Activated CD8-positive, alpha-beta memory T cell treated with anti-CD3 and anti-CD28 coated beads for 1 hour (primary cell): ENCODE measurements at places on chromosomes 3 and 15.

DNA sequence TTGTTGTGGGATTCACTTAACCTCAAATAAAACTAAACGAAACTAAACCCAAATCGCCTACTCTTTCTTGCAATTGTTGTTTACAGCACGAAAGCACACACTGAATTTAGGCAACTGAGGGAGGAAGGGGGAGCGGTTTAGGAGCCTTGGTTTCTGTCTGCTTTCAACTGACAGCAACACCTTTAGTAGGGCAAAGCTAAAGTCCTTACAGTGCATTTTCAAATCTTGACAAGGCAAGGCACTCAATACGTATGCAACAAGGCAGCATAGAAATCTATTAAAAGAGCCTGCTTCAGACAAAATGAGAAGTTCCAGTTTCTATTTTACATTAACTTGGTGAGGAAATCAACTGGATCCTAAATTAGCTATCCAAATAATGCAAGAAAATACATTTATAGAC lies 174.6 kb downstream of the CHST2 start:
- no peak for DNase-seq

DNA sequence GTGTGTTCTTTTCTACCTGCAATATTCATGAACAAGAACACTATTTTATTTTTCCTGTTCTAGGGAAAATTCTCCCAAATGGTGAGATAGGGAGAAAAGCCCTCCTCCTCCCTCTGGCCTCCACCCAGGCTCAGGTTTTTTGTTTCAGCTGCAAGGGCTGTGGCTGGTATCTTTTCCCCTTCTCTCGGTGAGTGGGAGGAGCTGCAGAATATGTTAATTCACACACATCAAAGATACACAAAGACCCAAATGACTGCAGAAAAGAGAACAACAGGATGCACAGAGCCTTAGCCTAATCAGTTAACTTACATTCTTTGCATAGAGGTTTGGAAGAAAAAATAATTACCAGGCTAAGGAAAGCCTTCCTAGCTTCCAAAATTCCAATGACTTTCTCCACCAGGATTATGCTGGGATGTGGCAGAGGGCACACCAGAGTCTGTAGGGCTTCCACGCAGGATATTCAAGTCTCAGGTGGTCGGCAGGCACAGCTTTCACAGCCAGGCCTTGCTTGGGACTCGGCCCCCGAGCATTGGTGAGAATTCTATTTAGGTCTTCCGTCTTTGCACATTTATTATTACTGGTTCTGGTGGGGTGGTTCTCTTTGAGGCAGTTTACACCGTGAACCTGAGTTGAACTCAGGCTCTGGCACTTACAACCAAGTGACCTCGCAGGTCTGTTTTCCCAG lies 64.9 kb downstream of the ABHD5 start:
- DNase-seq = no peak

DNA sequence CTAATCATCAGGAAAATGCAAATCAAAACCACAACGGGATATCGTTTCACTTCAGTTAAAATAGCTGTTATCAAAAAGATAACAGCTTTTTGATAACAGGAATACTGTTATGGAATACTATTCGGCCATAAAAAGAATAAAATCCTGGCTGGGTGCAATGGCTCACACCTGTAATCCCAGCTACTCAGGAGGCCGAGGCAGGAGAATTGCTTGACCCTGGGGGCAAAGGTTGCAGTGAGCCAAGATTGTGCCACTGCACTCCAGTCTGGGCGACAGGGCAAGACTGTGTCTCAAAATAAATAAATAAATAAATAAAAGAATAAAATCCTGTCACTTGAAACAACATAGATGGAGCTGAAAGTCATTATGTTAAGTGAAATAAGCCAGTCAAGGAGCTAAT lies 178.1 kb upstream of the TSC22D2 start:
- DNase-seq = no peak

GRCh38 chr3:194296454-194297263 lies 54.5 kb downstream of the CPN2 start:
- no peak for DNase-seq

DNA sequence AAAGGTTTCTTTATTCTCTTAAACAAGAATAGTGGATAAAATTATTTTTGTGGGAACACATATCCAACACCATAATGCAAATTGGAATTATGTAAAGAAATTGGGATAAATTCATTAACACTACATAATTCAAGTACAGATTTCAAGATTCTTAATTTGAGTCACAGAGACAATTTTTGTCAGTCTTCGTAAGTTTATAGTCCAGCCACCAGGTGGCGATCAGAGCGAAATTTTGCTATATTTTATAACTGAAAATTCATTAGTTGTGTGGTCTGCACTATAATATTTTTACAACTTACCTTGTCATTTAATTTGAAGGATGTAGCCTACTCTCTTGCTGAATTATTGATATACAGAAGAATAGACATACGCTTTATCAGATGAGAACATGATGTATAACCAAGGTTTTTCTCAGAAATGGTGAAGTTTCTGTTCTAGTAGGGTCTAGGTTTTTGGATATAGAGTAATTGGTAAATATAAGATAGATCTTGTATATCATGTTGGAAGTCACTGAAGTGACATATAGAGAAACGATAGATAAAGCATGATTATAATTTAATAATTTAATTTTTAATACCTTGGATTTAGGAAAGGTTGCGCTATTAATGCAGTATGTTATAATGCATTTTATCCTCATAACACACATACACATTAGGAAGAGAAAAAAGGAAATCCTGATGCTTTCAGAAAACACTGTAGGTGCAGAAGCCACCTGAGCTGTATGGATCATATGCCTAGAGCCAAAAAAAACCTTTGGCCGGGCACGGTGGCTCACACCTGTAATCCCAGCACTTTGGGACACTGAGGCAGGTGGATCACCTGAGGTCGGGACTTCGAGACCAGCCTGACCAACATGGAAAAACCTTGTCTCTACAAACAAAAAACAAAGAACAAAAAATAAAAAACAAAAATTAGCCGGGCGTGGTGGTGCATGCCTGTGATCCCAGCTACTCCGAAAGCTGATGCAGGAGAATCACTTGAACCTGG lies 31.7 kb downstream of the PLSCR4 start:
- DNase-seq = no peak

GRCh38 chr3:130997289-130997688 lies 29.3 kb downstream of the ASTE1 start:
- no peak for DNase-seq

GRCh38 chr3:10242182-10243065 lies 5.8 kb upstream of the TATDN2 start:
- DNase-seq = peak; percentile 61

DNA sequence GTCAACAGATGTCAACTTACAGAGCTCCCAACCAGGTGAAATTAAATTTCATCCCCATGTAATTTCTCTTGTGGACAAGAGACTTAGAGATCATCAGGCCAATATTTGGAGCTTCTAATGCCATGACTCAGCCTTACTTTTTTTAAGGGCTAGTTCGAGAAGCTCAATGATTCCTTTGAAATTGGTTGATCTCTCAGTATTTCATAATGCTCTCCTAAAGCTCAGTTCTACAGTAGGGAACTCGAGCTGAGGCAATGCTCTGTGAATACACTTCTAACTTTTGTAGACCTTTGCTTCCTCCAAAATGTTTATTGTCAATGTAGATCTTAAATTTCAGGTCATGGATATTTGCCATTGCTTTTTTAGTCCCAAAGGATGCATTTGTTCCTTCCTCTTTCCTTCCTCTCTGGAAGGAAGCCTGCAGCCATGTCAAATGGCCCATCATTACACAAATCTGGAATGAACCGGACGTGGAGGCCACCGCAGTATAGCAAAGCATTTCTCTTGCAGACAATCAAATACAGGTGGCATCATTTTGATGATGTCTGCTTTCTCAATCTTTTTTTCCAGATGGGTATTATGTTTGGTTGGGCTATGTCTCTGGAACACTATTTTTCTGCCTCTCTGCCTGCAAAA lies 28.3 kb downstream of the STARD5 start:
- no peak for DNase-seq

DNA sequence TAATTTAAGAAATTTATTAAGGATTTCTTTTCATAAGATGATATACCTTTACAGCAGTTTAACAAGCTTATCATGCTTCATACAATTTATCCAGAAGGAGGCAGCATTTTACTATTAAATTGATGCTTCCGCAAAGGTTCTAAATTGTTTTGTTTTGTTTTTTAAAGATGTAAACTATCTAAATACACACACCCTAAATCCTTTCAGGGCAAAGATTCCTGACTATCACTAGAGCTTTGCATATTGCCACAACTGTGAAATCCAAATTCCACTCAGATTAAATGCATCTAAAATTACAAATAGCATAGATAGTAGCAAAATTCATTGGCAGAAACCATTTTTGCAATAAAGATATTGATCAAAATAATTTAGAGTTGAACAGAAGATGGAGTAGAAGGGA lies 44.5 kb upstream of the CCNL1 start:
- DNase-seq = no peak

GRCh38 chr3:127689266-127689860 lies 16.6 kb downstream of the ABTB1 start:
- no peak for DNase-seq

DNA sequence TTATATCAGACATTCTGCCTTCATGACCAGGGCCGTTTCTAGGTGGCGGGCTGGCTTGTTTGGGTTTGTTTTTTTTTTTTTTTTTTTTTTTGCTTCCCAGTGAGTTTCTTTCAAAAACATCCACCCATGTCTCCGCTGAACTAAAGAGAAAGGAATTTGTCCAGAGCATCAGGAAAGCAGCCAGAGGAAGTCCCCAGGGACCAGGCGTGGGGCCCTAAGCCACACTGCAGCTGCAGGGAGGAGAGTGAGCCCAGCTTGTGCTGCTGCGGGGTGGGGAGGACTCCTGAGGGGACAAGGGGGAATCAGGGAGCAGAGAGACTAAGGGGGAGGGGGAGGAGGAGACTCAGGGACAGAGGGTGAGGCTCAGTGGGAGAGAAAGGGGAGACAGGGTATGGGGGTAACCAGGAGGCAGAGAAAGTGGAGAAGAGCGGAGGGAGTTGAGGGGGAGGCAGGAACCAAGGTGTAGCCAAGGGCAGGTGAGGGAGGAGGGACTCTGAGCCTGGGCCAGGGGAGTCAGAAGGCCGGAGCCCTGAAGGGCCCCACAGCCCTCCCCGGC lies 49.5 kb downstream of the CYP11A1 start:
- DNase-seq = no peak

GRCh38 chr3:134704556-134704955 lies 53.7 kb upstream of the KY start:
- no peak for DNase-seq

- no peak for DNase-seq
Observed at GRCh38 chr3:127462111-127462655, 128.3 kb downstream of the TPRA1 start.

- no peak for DNase-seq
Observed at GRCh38 chr15:72994534-72995177, 57.6 kb upstream of the NEO1 start.

GRCh38 chr3:10198761-10199649 lies 34.3 kb downstream of the IRAK2 start:
- peak; percentile 43 for DNase-seq

DNA sequence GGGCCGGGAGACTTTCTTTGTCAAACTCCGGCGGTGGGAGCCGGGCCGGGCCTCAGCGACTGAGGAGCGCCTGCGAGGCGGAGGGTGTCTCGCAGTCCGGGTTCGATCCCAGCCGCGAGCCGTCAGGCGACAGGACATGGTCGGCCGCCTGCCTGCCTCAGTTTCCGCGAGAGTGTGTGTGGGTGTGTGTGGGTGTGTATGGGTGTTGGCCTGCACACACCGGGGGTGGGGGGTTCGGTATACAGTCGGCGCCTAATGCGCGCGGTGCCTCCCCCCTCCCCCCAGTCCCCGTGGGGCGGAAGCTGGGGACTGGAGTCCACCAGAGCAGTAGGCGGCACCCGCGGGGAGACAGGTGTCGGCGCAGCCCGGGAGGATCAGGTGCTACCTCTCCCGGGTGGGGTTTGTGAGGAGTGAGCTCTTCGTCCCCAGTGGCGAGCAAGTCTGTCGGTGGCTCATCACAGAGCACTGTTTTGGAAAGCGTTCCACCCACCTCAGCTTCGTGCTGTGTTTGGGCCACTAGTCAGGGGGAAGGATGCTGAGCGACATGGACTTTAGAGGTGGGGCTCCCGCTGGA lies 246.3 kb downstream of the GOLGA6L6 start:
- no peak for DNase-seq

- no peak for DNase-seq
Observed at GRCh38 chr3:10389995-10390394, 69.1 kb upstream of the SEC13 start.

- no peak for DNase-seq
Observed at GRCh38 chr3:86554383-86554782, 436.6 kb downstream of the VGLL3 start.

- DNase-seq = no peak
Observed at GRCh38 chr3:197961582-197961945, 1.5 kb downstream of the LMLN start.

GRCh38 chr15:46556010-46556409 lies 921.2 kb downstream of the SQOR start:
- no peak for DNase-seq

GRCh38 chr15:64792282-64792681 lies 16.9 kb upstream of the RBPMS2 start:
- DNase-seq = no peak

DNA sequence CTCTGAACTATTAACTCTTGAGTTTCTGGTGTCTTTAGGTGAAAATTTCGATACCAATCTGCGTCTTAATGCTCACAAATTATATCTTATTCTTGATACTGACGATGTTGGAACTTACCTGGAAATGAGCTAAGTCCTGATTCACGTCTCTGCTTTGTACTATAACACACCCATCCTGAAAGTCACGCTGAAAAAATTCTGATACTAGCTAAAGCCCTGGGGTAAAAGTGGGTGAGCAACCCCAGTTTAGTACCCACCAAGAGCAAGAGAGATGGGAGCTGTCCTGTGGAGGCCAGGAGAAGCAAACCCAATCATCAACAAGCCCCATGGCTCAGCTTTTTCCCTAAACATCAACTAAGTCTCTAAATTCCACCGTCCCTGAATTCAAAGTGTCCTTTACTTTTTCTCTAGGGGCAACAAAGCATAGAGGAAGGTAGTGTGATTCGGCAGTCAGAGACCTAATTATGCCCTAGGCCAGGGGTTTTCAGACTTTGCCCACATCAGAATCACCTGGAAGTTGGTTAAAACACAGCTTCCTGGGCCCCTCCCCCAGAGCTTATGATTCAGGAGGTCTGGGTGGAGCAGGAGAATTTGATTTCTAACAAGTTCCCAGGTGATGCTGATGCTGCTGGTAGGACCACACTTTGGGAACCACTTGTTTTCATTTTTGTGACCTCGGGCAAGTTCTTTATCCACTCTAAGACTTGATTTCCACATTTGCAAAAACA lies 90.2 kb downstream of the OSBPL10 start:
- DNase-seq = no peak

DNA sequence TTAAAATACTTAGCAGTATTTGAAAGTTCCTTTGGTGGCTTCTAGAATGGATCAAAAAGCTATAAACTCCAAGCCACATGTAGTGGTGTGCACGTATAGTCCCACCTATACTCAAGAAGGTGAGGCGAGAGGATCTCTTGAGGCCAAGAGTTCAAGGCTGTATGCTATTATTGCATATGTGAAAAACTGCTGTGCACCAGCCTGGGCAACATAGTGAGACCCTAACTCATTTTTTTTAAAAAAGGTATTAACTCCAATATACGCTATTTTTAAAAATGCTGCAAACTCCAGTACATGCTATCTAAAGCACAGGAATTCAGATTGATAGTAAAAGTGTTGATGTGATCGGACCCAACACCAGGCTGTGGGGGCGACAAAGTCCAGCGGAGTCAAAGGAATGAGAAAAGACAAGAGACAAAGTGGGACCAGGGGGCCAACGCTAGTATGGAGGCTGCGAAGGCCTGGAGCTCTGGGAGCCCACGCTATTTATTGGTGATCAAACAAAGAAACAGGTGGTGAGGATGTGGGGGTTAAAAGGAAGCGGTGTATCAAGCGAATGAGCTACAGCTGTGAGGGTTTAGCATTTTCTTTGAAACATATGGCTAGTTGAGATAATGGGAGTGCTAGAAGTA lies 66.6 kb downstream of the ARIH1 start:
- no peak for DNase-seq
